ENCODE measurements at places on chromosomes 3 and 15. TPM values are rescaled to one million over a fixed set of nuclear protein-coding genes. Genes with fewer than 3 reads are reported as not detected.

UNC13C gene
- polyA plus RNA-seq = 0.30 TPM

- no peak for DNase-seq
Observed at GRCh38 chr3:3101660-3102458, 8.3 kb downstream of the IL5RA start.

GRCh38 chr3:66797889-66798560 lies 200.1 kb upstream of the KBTBD8 start:
- peak; percentile 10 for DNase-seq

SPESP1 gene
- 3.0 TPM for polyA plus RNA-seq

DNA sequence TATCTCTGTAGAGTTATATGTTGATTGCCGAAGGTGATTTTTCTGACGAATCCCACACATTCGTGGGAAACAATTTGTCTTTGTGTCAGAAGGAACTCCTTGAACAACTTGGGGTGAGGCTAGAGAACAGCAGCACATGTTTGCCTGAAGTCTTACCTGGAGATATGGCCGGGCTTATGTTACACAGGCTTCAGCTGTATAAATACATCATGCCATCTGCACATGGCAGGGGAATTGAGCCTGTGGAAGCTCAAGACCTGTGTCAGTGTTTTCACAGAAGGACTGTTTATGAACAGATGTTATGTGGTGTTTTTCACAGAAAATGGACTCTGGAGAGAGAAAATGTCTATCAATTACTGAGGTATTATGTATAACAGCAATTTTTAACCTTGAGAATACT lies 203.6 kb upstream of the MDFIC2 start:
- DNase-seq = no peak

DNA sequence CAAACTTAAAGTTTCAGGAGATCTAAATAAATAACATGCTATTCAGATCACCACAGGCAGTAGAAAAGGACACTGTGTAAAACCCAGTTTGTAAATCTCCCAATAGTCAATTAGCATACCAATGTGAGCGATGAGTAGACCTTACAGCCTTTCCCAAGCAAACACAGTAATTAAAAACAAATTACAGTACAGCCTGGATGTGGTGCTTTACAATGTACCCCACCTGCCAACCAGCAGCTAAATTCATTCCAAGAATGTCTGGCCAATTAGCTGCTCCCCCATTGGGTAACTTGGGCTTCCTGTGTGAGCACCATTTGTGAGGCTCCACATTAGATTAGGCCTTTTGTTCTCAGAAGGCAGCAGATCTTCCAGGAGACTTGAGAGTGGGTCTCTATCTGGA lies 635.0 kb downstream of the TBL1XR1 start:
- no peak for DNase-seq

DNA sequence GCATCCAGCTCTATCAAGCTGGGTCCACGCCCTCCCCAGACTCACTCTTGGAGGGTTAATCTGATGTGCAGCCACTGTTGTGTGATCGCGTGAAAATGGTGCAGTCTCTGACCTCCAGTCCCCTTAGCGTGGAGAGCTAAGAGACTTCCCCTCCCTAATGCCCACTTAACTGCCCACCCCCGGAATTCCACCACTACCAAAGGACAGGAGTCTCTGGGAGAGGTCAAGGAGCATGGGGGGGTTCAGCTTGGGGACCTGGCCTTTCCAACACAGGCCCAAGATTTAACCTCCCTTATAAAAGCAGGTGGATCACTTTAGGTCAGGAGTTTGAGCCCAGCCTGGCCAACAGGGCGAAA lies 48.8 kb downstream of the CCDC12 start:
- DNase-seq = no peak

DNA sequence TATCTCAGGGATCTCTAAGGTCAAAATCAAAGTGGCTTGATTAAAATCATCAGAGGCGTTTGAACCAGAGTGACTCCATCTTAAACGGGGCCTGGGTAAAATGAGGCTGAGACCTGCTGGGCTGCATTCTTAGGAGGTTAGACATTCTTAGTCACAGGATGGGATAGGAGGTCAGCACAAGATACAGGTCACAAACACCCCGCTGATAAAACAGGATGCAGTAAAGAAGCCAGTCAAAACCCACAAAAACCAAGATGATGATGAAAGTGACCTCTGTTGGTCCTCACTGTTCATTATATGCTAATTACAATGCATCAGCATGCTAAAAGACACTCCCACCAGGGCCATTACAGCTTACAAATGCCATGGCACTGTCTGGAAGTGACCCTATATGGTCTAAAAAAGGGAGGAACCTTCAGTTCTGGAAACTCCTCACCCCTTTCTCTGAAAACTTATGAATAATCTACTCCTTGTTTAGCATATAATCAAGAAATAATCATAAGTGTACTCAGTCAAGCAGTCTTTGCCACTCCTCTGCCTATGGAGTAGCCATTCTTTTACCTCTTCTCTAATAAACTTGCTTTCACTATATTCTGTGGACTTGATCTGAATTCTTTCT lies 143.3 kb upstream of the SLCO3A1 start:
- no peak for DNase-seq

All from ovary (tissue), 10 donors.